Stimulated activated CD8-positive, alpha-beta memory T cell treated with anti-CD3 and anti-CD28 coated beads, Interleukin-7, amount 100 ng/mL, for 1 hour (primary cell): ENCODE measurements at places on chromosomes 5 and 9.

DNA sequence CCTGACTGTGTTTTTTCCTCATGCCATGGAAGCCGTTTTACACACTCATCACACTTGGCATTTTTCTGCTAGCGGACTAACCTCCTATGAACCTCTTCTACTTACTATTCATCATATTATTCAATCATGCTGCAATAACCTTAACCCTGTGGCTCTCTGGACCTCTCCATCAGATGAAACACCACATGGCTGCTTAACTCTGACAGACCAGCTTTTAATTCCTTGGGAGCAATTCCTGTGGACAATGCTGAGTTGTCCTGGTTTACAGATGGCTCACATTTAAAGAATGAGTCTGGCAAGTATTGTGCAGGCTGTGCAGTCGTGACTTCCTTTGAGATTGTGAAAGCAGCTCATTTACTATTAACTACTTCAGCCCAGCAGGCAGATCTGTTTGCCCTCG, 9.0 kb downstream of the OR1J1 start:
- DNase-seq: no peak

DNA sequence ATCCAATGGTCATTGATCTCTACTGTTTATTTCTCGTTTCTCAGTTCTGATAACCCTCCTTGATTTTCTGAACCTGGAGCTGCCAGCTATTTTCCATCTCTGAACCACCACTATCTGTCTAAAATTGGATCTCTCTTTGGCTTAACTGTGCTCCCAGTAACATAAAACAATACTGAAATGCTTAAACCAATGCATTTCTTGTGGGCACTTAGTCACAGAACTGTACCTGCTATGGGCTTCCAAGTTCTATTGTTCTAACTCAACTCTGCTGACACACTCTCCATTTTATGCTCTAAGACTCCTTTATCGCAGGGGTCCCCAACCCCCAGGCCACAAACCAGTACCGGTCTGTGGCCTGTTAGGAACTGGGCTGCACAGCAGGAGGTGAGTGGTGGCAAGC, 120.6 kb downstream of the LHFPL2 start:
- no peak for DNase-seq

DNA sequence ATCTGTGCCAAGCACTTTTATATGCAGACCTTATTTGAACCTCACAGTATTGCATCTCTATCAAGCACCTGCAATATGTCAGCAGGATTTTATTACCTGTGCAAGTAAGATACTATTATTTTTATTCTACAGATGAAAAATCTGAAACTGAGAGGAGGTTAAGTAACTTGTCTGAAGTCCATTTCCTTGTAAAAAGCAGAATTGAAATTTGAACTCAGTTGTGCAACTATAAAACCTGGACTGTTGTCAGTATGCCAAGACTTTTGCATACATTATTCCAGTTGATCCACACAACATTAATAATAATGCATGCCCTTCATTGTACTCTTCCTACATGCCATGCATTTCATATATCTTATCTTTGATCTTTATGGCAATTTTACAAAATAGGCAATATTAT, 82.2 kb upstream of the BRINP1 start:
- DNase-seq: no peak

DNA sequence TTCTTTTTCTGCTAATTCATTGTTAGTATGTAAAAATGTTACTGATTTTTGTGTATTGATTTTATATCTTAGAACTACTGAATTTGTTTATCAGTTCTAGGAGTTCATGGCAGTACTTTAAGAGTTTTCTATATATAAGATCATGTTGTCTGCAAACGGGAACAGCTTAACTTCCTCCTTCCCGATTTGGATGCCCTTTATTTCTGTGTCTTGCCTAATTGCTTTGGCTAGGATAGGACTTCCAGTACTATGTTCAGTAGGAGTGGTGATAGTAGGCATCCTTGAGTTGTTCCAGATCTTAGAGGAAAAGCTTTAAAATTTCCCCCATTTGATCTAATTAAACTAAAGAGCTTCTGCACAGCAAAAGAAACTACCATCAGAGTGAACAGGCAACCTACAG, 20.1 kb downstream of the RCL1 start:
- DNase-seq: no peak

- DNase-seq: no peak
Observed at GRCh38 chr5:64612344-64612961, 77.8 kb upstream of the SHISAL2B start.

DNA sequence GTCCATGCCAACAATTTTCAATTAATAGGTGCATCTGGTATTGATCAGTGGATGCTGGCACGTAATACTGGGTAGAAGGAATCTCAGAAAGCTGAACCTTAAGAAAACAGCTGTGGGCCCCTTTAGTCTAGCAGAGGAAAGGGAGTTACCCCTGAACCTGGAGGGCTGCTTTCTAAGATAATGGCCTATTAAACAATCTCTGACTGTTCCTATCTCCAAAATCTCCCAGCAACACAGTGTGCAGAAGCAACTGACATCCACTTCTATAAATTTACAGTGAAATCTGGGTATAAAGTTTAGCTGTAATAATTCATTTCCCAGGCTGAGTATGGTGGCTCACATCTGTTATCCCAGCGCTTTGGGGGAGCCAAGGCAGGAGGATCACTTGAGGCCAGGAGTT, 198.8 kb downstream of the MAPKAP1 start:
- DNase-seq: no peak

DNA sequence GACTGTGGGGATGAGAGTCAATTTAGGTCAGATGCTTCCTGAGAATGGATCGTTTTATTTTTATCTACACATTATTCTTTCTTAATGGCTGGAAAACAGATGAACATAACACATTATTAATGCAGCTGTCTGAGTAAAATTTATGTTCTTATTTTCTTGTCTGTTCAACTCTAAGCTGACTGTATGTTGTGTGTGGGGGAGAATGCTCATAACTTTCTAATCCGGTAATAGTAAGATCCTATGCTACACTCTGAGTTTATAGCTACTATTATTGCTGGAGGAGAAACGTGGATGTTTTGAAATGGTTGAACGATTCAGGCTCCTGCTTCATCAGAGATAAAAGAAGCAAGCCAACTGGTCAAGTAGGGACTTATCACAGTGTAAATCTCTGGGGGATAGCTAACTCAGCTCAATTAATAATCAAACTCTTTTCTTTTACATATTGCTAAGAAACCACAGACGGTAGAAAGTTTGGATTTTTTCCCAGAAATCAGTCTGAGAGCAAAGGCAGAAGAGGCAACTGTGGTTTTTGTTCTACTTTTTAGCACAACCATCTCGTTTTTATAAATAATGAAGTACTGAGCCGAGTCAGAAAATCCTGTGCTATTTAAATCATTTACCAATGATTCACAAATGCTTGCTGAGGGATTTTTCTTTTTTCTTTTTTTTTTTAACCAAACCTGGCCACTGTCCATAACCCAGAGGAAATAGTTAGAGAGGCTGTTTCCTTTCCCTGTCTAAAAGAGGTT, 265.0 kb upstream of the FAM174A start:
- DNase-seq: no peak

- no peak for DNase-seq
Observed at GRCh38 chr5:108461628-108462367, 79.9 kb upstream of the FBXL17 start.

DNA sequence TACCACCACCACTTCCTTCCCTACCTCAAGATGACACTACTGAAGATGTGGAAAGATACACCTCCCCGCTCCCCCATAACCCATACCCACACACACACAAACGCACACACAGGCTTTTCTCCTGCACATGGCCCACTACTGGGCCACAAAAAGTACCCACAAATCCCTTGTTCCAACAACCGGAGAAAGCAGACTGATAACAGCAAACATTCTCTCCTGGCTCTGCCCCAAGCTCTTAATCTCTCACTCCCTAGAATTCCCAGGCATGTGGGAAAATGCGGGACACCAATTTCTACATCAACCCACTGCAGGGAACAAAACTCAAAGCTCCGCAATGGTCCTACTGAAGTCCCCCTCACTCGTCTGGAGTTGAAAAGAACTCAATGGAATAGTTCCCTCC, 611.0 kb upstream of the KLF4 start:
- no peak for DNase-seq

DNA sequence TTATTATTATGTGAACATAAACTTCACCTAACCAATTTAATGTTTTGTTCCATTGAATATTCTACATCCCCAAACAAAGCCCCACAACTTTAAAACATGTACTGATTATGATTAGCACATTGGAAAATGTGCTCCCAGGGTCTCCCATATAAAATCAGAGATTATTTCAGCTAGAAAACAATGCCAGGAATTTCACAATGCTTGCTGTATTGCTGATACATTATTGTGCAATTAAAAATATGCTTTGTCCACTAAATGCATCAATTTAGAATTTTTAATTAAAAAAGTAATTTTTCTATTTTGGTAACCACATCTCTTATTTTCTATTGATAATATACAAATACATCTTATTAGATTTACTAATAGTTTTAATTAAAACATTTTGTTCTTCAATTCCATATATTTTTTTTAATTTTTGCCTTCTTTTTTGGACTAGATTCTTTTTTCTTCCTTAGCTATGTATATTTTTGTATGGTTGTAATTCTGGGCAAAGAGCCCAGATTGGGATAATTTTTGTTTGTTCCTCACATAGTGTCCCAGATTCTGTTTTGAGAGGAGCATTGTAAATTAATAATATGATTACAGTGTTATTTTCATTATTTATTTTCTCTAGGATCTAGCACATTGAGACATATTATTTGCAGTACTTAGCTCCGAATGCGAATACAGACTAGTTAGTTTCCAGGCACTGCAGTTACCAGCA, 241.5 kb upstream of the CDH18 start:
- no peak for DNase-seq

DNA sequence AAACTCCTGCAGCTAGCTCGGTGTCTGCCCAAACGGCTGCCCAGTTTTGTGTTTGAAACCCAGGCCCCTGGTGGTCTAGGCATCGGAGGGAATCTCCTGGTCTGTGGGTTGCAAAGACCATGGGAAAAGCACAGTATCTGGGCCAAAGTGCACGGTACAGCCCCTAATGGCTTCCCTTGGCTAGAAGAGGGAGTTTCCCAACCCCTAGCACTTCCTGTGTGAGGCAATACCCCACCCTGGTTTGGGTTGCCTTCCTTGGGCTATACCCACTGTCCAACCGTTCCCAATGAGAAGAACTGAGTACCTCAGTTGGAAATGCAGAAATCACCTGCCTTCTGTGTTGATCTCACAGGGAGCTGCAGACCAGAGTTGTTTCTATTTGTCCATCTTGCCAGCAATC, 41.8 kb downstream of the CAVIN4 start:
- no peak for DNase-seq

- no peak for DNase-seq
Observed at GRCh38 chr9:13719981-13720676, 440.6 kb upstream of the MPDZ start.

DNA sequence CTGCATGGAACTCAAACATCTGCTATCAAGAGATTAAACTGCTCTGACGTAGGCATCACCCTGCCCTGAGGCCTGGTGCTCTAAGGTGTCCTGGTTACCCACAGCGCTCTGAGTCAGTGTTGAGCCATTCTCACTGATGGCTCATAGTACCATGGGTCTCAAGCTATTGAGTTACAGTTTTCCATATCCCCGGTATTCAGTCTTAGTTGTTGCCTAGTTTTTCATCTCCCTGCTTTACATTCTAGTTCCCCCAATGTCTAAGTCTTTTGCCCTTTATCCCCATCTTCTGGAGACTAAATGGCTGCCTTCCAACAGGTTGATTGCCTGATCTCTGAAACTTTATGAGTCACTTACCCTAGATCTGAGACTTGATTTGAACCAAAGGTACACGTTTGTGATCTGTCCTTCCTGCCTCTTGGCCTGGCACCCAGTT, 161.2 kb upstream of the PTGER4 start:
- DNase-seq: no peak

DNA sequence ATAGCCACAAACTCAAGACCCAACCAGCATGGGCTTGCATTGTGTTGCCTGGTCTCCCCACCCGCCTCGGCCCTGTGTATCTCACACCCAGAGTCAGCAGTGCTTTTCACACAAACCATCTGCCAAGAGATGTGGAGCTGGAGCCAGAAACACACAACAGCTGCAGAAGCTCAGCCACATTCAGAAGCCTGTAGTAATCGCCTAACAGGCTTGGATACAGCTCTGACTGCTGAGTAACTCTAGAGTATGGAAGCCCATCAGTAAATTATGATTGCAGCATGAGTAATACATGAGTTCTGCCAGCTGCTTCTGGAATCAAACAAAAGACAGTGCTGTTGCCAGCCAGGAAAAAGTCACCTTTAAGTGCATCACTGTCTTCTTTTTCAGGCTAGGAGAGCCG, 16.0 kb downstream of the TEK start:
- DNase-seq: no peak

DNA sequence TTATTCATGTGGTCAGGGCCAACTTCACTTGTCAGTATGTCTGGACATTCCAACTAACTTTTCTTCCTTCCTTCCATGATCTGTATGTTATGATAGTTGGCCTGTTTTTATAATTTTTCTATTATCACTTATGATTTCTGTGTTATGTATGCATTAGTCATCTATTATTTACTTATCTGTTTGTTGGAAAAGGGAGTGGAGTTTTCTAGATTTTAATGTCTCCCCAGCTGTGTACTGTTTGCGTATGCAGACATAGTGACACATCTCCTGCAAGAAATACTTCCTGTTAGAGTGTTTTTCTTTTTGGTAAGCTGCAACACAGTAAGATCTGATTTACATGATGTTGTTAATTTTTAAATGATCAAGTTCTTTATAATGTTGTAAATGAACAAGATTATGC, 8.7 kb upstream of the INSYN2B start:
- DNase-seq: no peak

GRCh38 chr5:88089719-88090390, 178.8 kb downstream of the TMEM161B start:
- no peak for DNase-seq

GRCh38 chr5:34648840-34649158, 7.3 kb upstream of the RAI14 start:
- DNase-seq: no peak

DNA sequence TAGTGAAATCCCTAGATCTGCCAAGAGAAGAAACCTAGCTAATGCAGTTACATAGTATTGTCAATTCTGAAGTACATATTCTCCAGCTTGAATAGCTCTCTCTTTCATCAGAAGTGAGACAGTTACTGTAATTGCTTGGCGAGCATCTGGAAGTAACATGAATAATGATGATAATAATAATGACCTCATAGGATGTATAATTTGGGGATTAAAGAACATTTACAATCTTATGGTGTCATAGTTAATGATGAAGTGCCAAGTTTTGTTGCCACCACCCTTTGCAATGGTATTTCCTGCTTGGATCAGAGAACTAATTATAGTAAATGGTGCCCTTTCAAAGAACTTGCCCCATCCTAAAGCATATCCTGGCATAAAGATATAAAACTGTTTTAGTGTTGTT, 201.4 kb downstream of the ADAMTSL1 start:
- no peak for DNase-seq

GRCh38 chr5:61416010-61416409, 84.0 kb downstream of the ZSWIM6 start:
- no peak for DNase-seq

- no peak for DNase-seq
Observed at GRCh38 chr9:20925256-20926045, 106.0 kb downstream of the HACD4 start.

DNA sequence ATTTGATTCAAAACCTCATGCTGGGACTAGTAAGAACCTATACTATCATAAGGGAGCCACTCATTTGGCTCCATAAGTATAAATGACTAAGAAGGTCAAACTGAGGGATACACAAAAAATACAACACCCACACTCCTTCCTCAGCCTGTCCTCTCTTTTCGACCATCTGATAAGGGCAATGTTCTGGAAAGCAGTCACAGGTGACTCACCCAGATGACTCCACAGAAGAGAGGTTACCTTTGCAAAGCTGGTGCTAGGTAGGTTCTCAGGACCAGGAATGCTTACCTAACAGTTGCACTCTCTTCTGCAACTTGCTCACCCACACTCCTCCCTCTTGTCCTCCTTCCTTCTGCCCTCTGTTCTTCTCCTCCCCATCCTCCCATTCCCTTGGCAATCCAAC, 32.9 kb downstream of the LHFPL2 start:
- no peak for DNase-seq
